ENCODE measurements at places on chromosomes 1 and 21.

GRCh38 chr21:40723317-40723716 is 123.6 kb downstream of the DSCAM start:
- DNase-seq, result no peak

- no peak for DNase-seq
Measured at GRCh38 chr1:22880174-22880601, 92.5 kb downstream of the LACTBL1 start.

GRCh38 chr1:55188909-55189308 is 26.3 kb downstream of the USP24 start:
- no peak for DNase-seq

- DNase-seq, result no peak
Measured at GRCh38 chr1:186155594-186155993, 219.5 kb downstream of the TPR start.

- DNase-seq, result no peak
Measured at GRCh38 chr21:24183077-24183476, 1424.2 kb downstream of the MRPL39 start.

DNA sequence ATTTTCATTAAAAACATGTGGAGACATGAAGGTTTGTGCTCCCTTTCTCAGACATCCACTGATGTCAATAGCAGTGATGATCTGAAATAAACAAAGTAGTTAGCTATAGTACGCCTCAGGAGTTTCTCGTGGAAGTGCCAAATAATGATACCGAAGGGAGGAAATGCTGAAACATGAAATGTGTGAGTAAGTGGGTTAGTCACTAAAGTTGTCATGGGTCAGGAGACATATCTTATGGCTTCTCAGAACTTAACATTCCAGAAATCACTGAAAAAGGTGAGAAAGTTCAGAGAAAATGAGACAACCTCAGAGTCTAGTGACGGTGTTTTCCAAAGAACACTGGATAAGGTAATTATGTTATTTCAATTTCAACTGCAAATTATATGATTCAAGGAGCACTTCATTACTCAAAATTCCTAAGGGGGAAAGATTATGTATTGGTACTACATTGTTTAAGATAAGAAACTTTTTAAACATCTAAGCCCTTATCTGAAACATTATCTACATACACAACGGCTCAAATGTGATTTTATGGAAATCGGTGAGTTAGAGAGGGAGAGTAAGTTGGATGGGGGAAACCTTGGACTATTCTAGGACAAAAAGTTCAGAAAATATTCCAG is 20.6 kb downstream of the NIBAN1 start:
- no peak for DNase-seq

All from activated naive CD4-positive, alpha-beta T cell (primary cell).